Adrenal gland (tissue), 19 donors: ENCODE measurements at places on chromosomes 13 and 19. TPM values are rescaled to one million over a fixed set of nuclear protein-coding genes. Genes with fewer than 3 reads are reported as not detected.

The ZNF681 gene
- total RNA-seq = 2.8 TPM

The TMEM59L gene
- 5.2 TPM for total RNA-seq

The MEIS3 gene
- 6.6 TPM for total RNA-seq

The SMIM44 gene
- total RNA-seq = not detected

The PSG3 gene
- not detected for total RNA-seq

The ZNF888 gene
- 5.4 TPM for total RNA-seq
